ENCODE measurements at places on chromosomes 11 and 22.

DNA sequence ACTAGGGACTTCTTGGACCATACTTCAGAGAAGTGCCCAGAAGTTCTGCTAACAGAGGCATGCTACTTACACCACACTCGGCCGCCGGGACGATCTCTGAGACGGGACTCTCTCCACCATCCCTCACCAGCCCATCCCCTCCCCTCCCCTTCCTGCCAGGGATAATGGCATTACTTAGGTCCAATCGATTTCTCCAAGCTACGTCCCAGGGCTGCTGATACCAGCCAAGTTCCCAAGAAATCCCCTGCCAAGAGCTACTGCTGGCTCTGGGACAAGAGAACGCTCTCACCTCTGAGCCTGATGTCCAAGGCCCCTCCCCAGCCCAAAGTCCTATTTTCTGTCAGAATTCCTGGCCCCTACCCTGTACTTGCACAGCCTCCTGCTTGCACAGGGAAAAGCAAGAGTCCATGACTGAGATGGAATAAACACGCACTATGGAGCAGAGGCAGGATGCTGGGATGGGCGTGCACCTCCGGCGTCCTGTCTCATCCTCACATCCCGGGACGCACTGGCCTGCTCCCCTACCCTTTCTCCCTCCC, 42.7 kb downstream of the GDPD5 start:
- DNase-seq: no peak

DNA sequence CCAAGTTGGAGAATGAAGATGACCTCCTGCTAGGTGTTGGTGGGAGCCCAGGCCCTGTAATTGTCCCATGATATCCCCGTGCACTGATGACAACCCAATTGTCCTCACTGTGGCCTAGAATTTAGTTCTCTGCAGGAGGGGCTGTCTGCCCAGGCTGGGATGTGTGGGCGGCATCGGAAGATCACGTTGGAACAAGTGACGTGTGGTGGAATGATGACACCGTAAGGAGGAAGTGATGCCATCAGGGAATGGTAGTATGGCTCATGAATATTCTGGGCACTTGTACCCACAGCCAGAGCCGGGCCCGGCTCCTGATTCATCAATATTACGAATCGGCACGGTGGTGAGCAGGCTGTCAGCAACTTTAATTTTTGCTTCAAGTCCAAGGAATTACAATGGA, 111.6 kb downstream of the MIAT start:
- DNase-seq: no peak

- no peak for DNase-seq
These were observed 30.7 kb downstream of the SPON1 start for GRCh38 chr11:13993096-13993765.

DNA sequence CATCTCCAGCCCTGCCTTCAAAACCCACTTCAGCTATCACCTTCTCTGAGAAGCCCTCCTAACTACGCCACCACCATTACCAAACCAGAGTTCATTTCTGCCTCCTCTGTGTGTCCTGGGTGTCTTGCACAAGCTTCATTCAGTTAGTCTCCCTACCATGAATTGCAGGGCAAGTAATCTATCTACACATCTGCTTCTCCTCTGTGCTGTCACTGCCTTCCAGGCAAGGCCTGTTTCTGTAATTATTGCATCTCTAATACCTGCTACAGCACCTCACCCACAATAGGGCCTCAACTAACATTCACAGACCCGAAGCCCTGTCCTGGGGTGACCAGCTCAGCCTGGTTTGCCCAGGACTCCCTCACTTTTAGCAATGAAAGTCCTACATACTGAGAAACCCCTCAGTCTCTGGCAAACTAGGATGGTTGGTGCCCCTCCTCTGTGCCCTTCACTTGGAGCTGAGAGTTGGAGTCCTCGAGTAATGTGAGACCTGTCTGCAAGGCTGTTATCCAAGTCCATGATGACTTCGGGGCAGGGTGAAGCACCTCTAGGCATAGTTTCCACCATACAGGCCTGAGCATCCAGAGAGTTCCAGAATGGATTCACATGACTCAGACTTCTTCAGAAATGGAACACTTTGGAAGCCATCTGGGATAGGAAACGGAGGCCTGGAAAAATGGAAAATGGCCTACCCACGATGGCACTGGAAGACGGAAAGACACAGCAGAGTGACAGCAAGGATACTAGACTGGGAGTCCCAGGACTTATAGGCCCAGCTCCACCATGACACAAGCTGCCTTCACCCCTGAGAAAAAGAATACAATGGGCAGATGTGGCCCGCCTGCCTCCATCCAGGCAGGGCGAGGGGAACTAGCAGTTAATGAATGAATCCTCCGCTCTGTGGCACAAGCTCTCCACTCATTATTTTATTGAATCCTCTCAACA, 269.3 kb downstream of the BUD13 start:
- no peak for DNase-seq

DNA sequence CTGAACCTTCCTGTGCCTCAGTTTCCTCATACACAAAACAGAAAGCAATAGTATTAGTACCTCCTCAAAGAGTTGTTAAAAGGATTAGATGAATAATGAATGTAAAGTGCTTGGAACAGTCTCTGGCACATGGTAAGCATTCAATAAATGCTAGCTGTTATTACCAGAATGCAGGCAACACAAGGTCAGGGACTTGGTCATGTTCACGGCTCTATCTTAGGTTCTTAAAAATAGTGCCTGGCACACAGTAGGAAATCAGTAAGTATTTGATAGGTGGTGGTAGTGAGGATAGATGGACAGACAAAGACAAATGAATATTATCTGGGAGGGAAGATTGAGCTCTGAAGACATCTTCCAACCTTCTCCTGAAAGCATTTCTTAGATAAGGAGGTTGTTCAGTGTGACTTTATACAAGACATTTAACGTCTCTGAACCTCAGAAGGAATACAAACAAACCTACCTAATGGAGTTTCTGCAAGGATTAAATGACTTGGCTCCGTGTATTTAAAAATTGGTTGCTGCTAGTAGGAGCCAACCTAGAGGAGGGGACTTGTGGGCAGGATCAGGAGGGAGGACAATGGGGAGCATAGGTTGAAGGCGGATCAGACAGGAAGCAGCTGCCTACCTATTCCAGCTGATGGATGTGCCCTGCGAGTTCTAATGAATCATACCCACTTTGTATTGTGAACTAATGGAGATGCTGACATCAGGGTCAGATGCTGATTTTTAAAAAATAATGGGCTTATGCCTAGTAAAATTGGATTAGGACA, 94.1 kb downstream of the DBX1 start:
- DNase-seq: no peak

Measured in NCI-H345 (cell line).